ENCODE measurements at places on chromosomes 5 and 9.
A peak's percentile ranks its signal among the peaks of the same experiment; 100 is the strongest.

- no peak for DNase-seq
Observed at GRCh38 chr5:58235299-58235698, 224.6 kb downstream of the PLK2 start.

GRCh38 chr5:56154732-56155484, 78.2 kb downstream of the ANKRD55 start:
- DNase-seq: no peak

DNA sequence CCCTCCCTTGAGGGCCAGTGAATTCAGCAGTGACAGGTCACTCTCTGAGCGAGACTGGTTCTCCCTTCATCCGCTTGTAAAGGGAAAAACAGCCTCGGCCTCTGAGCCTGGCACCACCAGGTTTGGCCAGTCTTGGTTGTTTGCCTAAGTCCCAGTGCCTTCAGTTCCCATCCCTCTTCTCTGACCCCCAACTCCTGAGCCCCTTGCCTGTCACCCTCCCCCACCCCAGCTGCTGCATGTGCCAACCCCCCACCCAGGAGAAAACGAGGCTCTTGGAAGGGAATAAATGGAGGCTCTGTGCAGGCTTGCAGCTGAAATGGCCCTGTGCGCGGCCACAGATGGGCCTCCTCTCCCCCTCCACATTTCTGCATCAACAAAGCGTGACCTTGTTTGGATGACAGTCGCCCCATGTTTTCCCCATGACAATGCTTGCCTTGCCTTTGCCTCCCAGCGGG, 3.1 kb downstream of the URM1 start:
- DNase-seq: no peak

GRCh38 chr5:151223447-151224264, at the start of gene CCDC69:
TSS of gene CCDC69 (minus strand) at chr5:151224092. CDS start at chr5:151223970, 122 bp downstream.
- peak; percentile 72 for DNase-seq

GRCh38 chr5:112996830-112997374, 20.3 kb downstream of the DCP2 start:
- no peak for DNase-seq
